Stimulated activated CD8-positive, alpha-beta memory T cell treated with anti-CD3 and anti-CD28 coated beads, Interleukin-7, amount 100 ng/mL, for 24 hours (primary cell): ENCODE measurements at places on chromosomes 1 and 21.

DNA sequence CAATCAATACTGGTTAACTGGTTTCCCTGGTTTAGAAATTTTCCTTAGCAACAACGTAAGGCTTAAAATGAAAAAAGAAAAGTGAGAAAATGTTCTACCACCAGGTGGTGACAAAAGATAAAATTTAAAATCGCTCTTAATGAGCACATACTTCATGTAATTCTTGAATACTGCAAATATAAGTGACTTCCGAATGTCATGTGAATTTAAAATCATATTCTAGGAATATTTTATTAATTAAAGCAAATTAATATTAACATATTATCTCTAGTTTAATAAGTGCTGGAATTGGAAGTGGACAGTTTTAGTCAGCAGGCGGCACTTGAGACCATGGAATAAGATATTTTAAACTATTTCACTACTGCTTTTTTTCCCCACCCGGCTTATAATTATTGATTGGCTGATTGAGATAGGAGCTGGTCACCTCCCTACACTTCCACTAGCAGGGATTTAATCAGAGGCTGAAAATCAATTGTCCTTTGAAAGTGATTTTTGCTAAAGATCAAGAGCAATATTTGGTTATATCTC is 5.0 kb upstream of the ADAMTS1 start:
- no peak for DNase-seq

DNA sequence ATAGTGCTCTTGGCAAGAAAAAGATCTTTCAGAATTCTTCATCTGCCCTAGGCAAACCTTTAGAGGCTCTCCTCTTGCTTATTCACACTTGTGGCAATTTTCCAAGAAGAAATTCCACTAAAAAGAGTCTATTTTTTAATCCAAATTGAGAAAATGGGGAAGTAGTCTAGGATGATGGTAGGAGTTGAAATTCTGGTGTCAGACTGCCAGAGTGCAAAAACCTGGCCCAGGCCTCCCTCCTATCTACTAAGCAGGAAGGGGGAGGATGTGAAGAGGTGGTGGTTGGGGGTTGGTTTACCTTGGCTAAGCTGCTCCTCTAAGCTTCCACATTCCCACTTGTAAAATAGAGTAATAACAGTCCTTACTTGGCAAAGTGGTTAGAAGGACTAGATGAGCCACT is 120.6 kb upstream of the KCNJ15 start:
- no peak for DNase-seq

DNA sequence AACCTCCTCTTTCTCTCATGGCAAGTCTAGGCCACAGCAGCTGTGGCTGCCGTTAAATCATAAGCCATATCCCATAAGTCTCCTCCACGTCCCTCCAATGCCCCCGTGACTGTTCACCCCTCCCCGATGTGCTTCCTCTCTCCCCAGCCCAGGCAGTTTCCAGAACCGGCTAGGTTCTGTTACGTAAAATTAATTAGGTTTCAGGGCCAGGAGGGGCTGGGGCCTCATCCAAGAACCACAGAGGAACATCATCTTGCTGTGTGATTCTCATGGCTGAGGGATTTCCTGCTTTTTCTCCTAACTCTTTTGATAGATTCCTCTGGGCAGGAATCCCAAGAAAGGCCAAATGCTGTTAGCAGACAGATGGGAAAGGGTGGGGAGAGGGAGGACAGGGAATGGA is 141.8 kb upstream of the AJAP1 start:
- no peak for DNase-seq

DNA sequence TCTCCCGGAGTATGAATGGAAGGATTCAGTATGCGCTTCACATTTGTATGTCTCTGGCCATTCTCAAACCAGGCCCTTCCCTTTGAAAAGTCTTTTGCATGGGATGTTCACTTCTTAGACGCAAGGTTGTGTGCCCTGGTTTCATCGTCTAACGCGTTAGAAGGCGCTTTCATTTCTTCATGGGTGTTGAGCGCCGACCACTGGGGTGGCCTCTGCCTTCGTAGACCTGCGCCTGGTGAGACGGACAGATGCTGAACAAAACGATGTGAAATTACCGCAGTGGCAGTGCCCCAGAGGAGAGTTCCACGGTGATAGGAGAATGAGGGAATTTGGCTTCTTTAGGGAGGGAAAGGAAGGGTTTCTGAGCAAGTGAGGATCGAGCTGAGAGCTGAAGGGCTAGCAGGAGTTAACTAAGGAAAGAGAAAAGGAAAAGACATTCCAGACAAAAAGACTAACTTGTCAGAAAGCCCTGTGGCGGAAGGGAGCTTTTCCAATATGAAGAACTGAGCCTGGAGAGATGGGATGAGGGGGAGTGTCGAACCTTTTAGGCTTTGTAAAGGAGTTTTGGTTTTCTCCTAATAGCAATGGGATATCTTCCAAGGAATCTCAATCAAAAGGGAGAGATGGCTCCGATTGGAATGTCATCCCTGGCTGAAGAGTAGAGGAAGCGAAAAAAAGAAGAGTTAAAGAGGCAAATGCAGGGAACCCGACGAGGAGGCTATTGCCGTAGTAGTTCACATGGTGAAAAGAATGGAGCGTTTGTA is 951 bp downstream of the GGPS1 start:
- no peak for DNase-seq

GRCh38 chr1:157512036-157512969 is 40.0 kb downstream of the FCRL5 start:
- no peak for DNase-seq

DNA sequence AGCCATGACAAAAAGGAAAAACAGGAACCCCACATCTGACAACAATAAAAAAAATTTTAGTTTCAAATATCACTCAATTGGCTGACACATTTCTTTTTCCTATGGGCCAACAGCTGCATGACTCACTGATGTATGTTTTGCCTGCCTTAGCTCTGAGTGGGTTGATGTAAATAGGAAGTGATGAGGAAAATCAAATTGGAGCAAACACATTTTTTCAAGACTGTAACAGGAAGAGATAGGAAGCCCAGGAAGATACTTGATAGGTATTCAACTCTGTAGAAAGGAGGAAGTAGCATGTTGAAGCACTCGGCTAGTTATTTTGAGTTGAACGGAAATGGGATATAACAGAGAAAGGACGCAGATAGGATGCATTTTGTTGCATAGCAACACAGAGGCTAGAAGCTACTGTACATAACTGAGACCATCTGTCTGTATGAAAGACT is 168.0 kb upstream of the NR5A2 start:
- DNase-seq = no peak

DNA sequence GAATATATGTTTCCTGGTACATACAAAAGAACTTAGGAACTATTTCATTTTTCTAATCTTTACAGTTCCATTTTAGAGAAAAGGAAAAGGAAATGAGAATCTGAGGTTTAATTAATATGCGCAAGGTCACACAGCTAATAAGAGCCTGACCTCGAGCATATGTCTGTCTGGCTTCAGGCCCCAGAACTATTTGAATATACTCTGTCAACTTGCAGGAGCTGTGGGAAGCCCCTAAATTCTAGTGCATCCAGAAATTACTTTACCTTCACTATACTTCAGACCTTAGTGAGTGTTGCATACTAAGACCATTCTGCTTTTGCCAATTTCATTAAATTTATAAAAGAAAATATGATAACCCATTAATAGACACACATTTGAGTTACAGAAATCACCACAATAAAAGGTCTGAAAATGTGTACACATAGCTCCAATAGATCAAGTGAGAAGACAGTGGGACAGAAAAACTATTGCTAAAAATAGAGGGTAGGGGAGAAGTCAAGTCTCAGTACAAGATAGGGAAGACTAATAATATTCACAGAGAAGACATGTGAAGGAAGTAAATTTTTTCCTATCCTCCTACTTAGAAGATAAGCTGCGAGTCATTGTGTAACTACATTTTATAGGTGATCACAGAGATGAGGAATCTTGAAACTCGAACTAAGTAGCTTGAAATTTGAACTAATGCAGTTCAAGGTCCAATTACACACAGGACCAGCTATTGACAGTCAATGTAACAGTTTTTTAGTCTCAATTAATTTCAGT is 3.8 kb downstream of the RGS13 start:
- no peak for DNase-seq

DNA sequence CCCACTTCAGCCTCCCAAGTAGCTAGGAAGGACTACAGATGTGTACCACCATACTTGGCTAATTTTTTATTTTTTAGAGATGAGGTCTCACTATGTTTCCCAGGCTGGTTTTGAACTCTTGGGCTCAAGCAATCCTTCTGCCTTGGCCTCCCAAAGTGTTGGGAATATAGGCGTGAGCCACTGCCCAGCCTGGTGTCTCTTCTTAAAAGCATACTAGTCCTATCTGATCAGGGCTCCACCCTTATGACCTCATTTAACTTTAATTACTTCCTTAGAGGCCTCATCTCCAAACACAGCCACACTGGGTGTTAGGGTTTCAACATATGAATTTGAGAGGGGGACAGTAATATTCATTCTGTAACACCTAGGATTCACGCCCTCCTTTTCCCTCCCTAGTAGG is 130.9 kb downstream of the GLIS1 start:
- no peak for DNase-seq

GRCh38 chr1:181112071-181112929 is 23.8 kb downstream of the IER5 start:
- DNase-seq = no peak

- DNase-seq = no peak
These were observed 878 bp downstream of the OR11L1 start for GRCh38 chr1:247840818-247841217.
